Smooth muscle cell of the pulmonary artery (primary cell): ENCODE measurements at places on chromosomes 2 and 18. TPM values are rescaled to one million over a fixed set of nuclear protein-coding genes. Genes with fewer than 3 reads are reported as not detected.

Gene MERTK
- total RNA-seq = 0.69 and 0.91 TPM in 2 replicates

Gene KATNAL2
- 2.2 and 4.1 TPM in 2 replicates for total RNA-seq

Gene C2orf92
- 2.5 and 2.9 TPM in 2 replicates for total RNA-seq

Gene ZNF24
- total RNA-seq = 22.3 and 26.8 TPM in 2 replicates

Gene SMAD2
- 106 and 132 TPM in 2 replicates for total RNA-seq

Gene SLC14A1
- total RNA-seq = 167 and 254 TPM in 2 replicates

Gene GREB1
- 0.17 and 0.52 TPM in 2 replicates for total RNA-seq

Gene GRHL1
- 0.20 and 0.33 TPM in 2 replicates for total RNA-seq

Gene NCKAP5
- total RNA-seq = 0.76 and 5.7 TPM in 2 replicates

Gene ERFE
- 0.56 and 4.8 TPM in 2 replicates for total RNA-seq

Gene ABCG8
- not detected in 2 replicates for total RNA-seq

Gene SPHKAP
- total RNA-seq = 0.13 TPM in 1 of 2 replicates, not detected in the other

Gene INO80C
- total RNA-seq = 2.7 and 6.5 TPM in 2 replicates

Gene MYCN
- 0.07 TPM in 1 of 2 replicates, not detected in the other for total RNA-seq

Gene KIF3C
- total RNA-seq = 14.7 and 19.2 TPM in 2 replicates

Gene LBH
- total RNA-seq = 105 and 253 TPM in 2 replicates

Gene TFPI
- 150 and 489 TPM in 2 replicates for total RNA-seq

Gene MOGAT1
- not detected in 2 replicates for total RNA-seq

Gene HAAO
- 0.85 TPM in 1 of 2 replicates, not detected in the other for total RNA-seq

Gene CYP1B1
- total RNA-seq = 92.9 and 230 TPM in 2 replicates

Gene NYAP2
- not detected in 2 replicates for total RNA-seq

Gene REG1B
- not detected in 2 replicates for total RNA-seq

Gene NFATC1
- 3.5 and 3.8 TPM in 2 replicates for total RNA-seq

Gene LIMS4
- total RNA-seq = 3.1 and 9.4 TPM in 2 replicates

Gene TP53I3
- total RNA-seq = 16.8 and 25.8 TPM in 2 replicates

Gene ZSWIM2
- 0.07 and 0.10 TPM in 2 replicates for total RNA-seq

Gene MC2R
- not detected in 2 replicates for total RNA-seq

Gene LRATD1
- total RNA-seq = 0.07 and 0.13 TPM in 2 replicates

Gene TMSB10
- 6,105 and 8,586 TPM in 2 replicates for total RNA-seq

Gene MBP
- total RNA-seq = 3.8 and 12.7 TPM in 2 replicates

Gene GALR1
- not detected in 2 replicates for total RNA-seq

Gene PRPF40A
- total RNA-seq = 86.6 and 97.2 TPM in 2 replicates

Gene OTX1
- total RNA-seq = 0.13 TPM in 1 of 2 replicates, not detected in the other

Gene NT5C1B
- not detected in 2 replicates for total RNA-seq
